Aortic smooth muscle cell (primary cell): ENCODE measurements at places on chromosomes 3 and 15. TPM values are rescaled to one million over a fixed set of nuclear protein-coding genes. Genes with fewer than 3 reads are reported as not detected.

HIGD2B gene
- 0.13 TPM in 1 of 2 replicates, not detected in the other for total RNA-seq

CCDC9B gene
- total RNA-seq, result 102 and 109 TPM in 2 replicates

FBXO40 gene
- not detected in 2 replicates for total RNA-seq

SLC24A5 gene
- not detected in 2 replicates for total RNA-seq

RBPMS2 gene
- total RNA-seq, result under 0.01 TPM in 1 of 2 replicates, not detected in the other

CHL1 gene
- total RNA-seq, result not detected in 2 replicates

CPLX3 gene
- total RNA-seq, result under 0.01 TPM in 1 of 2 replicates, not detected in the other

MTHFS gene
- 11.6 and 12.9 TPM in 2 replicates for total RNA-seq

RPL39L gene
- 33.4 and 55.4 TPM in 2 replicates for total RNA-seq

ACKR4 gene
- 157 and 395 TPM in 2 replicates for total RNA-seq

FGF12 gene
- 0.12 and 0.13 TPM in 2 replicates for total RNA-seq

TIMP4 gene
- 0.92 and 1.6 TPM in 2 replicates for total RNA-seq

SLC22A13 gene
- 0.13 and 0.31 TPM in 2 replicates for total RNA-seq

SH3GL3 gene
- total RNA-seq, result not detected in 2 replicates

CCDC39 gene
- under 0.01 and 0.12 TPM in 2 replicates for total RNA-seq

EOMES gene
- total RNA-seq, result under 0.01 and 0.06 TPM in 2 replicates

MEGF11 gene
- not detected in 2 replicates for total RNA-seq

RBM5 gene
- total RNA-seq, result 194 and 241 TPM in 2 replicates

TGM4 gene
- total RNA-seq, result 0.13 TPM in 1 of 2 replicates, not detected in the other

TPRG1 gene
- 0.31 and 0.40 TPM in 2 replicates for total RNA-seq

CRBN gene
- 61.0 and 70.8 TPM in 2 replicates for total RNA-seq

CD80 gene
- 0.13 TPM in 1 of 2 replicates, not detected in the other for total RNA-seq

SPATA12 gene
- under 0.01 and 0.06 TPM in 2 replicates for total RNA-seq

ESYT3 gene
- 0.12 and 0.26 TPM in 2 replicates for total RNA-seq

HEG1 gene
- 81.5 and 146 TPM in 2 replicates for total RNA-seq

THAP10 gene
- total RNA-seq, result 2.0 and 2.1 TPM in 2 replicates

MED12L gene
- 0.31 and 0.66 TPM in 2 replicates for total RNA-seq

SLC6A11 gene
- not detected in 2 replicates for total RNA-seq

IL20RB gene
- total RNA-seq, result 0.31 and 0.53 TPM in 2 replicates

GHSR gene
- not detected in 2 replicates for total RNA-seq

ZNF770 gene
- total RNA-seq, result 21.3 and 22.2 TPM in 2 replicates

HTD2 gene
- 4.8 TPM in 2 replicates for total RNA-seq

TRH gene
- not detected in 2 replicates for total RNA-seq

SKOR1 gene
- under 0.01 and 0.19 TPM in 2 replicates for total RNA-seq

COL6A5 gene
- total RNA-seq, result not detected in 2 replicates

TMCC1 gene
- total RNA-seq, result 12.8 and 14.8 TPM in 2 replicates

ADAMTSL3 gene
- total RNA-seq, result 0.56 and 1.5 TPM in 2 replicates

ALPK3 gene
- total RNA-seq, result 1.1 and 2.6 TPM in 2 replicates

ACKR2 gene
- total RNA-seq, result 0.06 and 0.26 TPM in 2 replicates

AHSG gene
- total RNA-seq, result not detected in 2 replicates

SPRED1 gene
- 64.2 and 71.7 TPM in 2 replicates for total RNA-seq

IL5RA gene
- not detected in 2 replicates for total RNA-seq

CRELD1 gene
- 20.3 and 25.4 TPM in 2 replicates for total RNA-seq

TEX55 gene
- total RNA-seq, result not detected in 2 replicates

GPR171 gene
- not detected in 2 replicates for total RNA-seq

CPNE9 gene
- total RNA-seq, result not detected in 2 replicates

SLC12A1 gene
- total RNA-seq, result not detected in 2 replicates

CPN2 gene
- total RNA-seq, result not detected in 2 replicates

SIAH2 gene
- 13.3 and 15.0 TPM in 2 replicates for total RNA-seq

SLC9A9 gene
- total RNA-seq, result 5.4 and 9.5 TPM in 2 replicates

KLHL40 gene
- not detected in 2 replicates for total RNA-seq

PPP2R3A gene
- total RNA-seq, result 6.7 and 8.3 TPM in 2 replicates

ECE2 gene
- total RNA-seq, result not detected in 2 replicates

CACNA2D2 gene
- total RNA-seq, result under 0.01 TPM in 1 of 2 replicates, not detected in the other

RYR3 gene
- total RNA-seq, result 0.13 TPM in 1 of 2 replicates, not detected in the other

WDR72 gene
- total RNA-seq, result not detected in 2 replicates

FBXL2 gene
- 8.2 and 12.9 TPM in 2 replicates for total RNA-seq

C3orf70 gene
- total RNA-seq, result 0.99 and 2.0 TPM in 2 replicates
